Dermis blood vessel endothelial cell (primary cell): ENCODE measurements at places on chromosomes 11 and 22. TPM values are rescaled to one million over a fixed set of nuclear protein-coding genes. Genes with fewer than 3 reads are reported as not detected.

The RANGAP1 gene
- 84.2 and 106 TPM in 2 replicates for total RNA-seq

The CDCA5 gene
- total RNA-seq: 4.4 and 17.5 TPM in 2 replicates

The MMP7 gene
- total RNA-seq: 3.7 and 9.2 TPM in 2 replicates

The MAPK8IP1 gene
- total RNA-seq: 2.2 and 3.1 TPM in 2 replicates

The SAMM50 gene
- total RNA-seq: 53.6 and 57.9 TPM in 2 replicates

The TMPRSS13 gene
- not detected in 2 replicates for total RNA-seq

The NARS2 gene
- total RNA-seq: 15.5 and 16.7 TPM in 2 replicates

The MMP3 gene
- not detected in 2 replicates for total RNA-seq

DNA sequence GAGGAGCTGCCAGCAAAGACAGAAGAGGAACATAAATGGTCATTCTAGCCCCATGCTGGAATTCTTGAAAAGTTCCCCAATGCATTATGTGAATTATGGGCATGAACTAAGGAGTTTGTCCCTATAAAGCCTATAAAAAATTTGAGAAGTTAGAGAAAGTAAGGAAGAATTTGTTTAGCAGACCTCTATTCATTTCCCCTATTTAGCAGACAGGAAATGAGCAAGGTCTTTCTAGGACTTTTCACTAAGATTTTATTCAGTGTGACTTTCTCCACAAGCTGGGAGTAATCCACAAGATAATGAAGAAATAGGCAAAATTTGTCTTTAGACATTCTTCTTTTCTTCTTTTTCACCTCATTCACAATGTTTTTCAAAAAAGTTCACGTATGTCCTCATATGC is 20.0 kb downstream of the PRRG4 start:
- DNase-seq: no peak

DNA sequence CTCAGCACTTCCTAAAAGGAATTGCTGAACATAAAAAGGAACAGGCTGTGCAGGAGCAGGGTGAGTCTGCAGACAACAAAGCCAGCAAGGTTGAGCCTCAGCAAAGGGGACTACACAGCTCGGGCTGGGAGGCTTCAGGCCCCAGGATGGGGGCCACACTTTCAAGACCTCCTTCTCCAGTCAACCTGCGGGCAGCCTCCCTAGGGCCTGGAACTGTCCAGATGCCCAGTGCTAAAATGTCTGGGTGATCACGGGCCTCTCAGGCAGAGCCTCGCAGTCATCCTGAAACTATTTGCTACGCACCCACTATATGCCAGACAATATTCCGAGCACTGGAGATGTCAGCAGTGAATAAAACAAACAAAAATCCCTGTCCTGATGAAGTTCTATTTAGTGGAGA is 3.9 kb upstream of the NEFH start:
- no peak for DNase-seq

DNA sequence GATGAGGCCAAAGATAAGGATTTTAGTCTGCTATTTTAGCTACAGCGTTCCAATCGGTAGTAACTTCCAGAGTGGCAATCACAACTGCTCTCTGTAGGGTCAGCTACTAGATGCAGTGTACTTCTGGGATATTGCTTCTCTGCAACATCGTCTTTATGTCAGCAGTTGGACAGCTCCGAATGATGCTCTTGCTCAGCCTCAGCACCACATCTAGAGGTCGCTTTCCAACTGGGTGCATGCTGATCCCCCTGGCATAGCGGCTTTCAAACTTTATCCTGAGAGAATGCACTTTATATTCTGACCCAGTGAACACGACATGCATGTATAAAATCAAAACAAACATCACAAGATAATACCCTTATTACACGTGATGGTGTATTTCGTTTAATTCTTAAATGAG is 219.6 kb downstream of the C11orf87 start:
- peak; percentile 32 for DNase-seq

DNA sequence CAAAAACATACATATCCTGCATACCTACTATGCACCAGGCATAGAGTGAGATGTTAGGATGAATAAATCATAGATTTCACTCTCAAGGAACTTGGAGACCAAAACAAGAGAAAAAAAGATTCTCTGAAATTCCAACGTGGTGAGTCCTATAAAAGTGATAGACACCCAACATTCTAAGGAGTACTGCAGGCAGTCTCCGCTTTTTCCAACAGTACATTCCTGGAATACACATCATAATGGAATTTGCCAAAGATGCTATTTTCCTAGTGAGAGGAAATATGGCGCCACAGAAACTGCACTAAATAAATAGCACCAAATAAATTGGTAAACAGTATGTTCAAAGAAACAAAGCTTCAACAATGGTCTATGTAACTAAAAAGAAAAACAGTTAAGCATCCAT is 6.0 kb downstream of the TMEM123 start:
- peak; percentile 83 for DNase-seq

- no peak for DNase-seq
Measured at GRCh38 chr11:14255238-14255534, 103.8 kb downstream of the RRAS2 start.

- peak; percentile 34 for DNase-seq
Measured at GRCh38 chr11:3022982-3023381, 30.9 kb upstream of the NAP1L4 start.

DNA sequence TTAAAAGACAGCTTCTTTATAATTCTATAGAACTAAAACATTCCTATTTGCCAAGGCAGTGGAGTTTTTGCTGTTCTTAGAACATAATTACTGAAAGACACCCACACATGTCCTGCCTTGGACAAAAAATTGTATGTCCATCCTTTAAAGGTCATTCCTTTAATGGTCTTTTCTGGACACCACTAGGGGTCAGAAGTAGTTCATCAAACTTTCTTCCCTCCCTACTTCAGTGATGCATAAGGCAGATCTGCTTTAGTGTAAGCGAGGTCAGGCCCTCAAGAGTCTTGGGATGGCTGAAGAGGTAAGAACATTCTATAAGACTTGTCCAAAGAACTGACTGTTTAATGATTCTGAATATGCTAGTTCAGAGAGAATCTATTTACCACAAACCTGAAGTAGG is 4.3 kb upstream of the OR51V1 start:
- peak; percentile 43 for DNase-seq

- DNase-seq: peak; percentile 71
Measured at GRCh38 chr11:1401656-1402221, 12.0 kb downstream of the BRSK2 start.

DNA sequence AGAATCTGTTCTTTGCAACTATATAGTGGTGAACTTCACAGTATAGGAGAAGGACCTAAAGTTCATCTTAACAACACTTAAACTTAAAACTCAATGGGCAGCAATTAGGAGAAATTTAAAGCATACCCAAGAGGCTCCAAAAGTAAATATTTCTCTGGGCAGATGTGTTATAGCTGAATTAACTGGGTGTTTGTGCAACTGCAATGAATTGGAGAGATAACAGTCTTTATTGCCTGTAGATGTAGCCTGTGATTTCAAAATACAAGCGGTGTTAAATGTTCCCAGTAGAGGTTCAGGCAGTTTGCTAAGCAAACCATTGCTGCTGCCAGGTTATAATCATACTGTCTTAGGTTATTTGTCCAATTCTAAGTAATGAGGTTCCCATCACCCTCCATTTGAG is 294.1 kb upstream of the MTNR1B start:
- DNase-seq: no peak

GRCh38 chr11:57781529-57781943 is 19.9 kb downstream of the CTNND1 start:
- peak; percentile 58 for DNase-seq

- DNase-seq: no peak
Measured at GRCh38 chr22:45516923-45517675, 14.4 kb downstream of the FBLN1 start.

DNA sequence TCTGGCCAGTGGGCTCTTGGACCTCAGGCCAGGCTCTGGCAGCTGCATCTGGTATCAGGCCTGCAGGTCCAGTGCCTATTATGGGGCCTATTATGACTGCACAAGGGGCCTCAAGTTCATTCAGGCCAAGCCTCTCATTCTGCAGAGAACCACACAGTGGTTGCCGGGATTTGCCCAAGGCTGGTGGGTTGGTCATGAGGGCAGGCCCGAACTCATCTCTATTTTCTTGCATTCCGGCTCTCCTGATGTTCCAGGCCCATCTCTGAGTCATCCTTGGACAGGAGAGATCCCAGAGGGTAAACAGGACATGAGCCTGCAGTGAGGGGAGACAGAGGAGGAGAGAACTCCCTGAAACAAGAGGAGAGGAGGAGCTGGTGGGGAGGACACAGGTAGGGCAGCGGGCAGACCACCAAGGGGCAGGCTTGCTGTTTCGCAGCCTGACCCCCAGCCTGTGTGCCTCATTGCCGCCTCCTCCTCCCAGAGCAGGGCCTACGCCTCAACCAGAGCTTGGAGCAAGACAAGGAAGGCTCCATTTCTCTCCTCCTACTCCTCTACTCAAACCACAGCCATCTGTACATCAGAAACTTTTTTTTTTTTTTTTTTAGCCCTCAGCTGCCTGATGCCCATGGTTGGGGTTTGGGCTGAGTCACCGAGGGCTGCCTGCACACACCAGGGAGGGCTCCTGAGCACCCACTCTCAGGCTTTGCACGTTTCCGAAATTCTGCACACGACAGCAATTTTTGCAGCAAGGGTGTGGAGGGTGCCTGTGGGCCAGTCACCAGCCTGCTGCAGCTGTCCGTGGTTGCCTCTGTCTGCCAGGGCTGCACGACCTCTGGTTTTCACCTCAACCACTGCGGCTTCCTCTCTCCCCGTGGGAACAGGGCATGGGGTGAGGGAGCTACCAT is 12.7 kb upstream of the TREH start:
- DNase-seq: peak; percentile 8

DNA sequence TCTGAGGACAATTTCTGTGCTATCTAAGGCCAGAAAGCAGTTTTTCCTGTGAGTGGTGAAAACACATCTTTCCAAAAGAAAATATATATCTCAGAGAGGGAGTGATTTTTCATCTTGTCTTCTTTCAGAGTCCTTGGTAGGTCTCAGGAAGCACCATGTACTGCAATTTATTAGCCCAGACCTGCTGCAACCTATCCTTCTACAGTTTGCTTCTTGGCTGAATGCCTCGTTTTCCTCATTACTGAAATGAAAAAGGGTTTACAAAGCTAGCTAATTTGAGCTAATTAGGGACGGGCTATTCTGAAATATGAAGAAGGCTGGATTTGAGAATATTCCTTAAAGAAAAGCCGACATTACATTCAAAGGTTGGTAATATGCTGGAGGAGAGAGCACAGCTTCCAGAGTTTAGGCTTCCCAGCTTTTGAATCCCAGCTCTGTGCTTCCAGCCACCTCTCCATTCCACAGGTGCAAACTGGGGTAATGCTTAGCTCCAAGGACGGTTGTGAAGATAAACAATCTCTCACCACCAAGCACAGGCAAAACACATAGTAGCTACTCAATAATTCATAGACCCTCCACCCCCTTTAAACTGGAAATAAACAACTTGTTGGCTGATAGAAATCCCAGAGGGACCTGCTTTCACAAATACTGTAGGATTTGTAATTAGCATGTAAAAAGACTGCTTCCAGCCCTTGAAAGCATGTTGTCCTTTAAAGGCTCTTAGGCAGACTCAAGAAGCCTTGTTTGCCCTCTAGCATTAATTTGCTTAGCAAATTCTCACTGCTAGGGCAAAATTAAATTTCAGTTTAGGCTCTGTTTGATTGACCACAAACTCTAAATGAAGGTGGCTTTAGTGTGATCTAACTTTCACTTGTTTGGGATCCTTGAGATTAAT is 24.5 kb upstream of the SESN3 start:
- no peak for DNase-seq

- DNase-seq: no peak
Measured at GRCh38 chr11:1271002-1271401, 38.4 kb downstream of the TOLLIP start.

DNA sequence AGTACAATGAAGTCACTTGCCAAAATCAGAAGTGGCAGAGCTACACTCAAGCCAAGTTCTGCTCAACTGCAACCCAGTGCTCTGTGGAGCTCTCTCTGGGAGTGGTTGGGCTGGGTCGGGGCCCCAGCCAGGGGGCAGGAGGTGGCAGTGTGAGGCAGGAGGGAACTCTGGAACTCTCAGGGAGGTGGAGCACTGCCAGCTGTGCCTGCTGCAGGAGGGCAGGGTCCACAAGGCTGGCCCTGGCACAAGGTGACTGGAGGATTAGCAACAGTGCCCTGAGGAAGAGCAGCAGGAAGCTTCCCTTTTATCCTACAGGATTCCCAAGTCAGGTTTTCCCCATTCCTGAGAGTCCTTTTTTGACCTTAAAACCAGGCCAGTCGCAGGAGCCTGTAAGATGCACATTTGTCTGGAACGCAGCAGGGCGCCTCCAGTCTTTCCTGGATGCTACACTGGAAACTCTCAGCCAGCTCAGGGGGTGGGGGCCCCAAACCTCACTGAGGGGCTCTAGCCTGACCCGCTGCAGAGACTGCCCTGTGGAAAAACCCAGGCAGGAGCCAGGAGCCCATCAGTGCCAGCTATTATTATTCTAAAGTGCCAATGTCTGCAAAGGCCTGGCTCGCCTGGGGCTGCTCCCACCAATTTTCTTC is 31.8 kb downstream of the DKK3 start:
- DNase-seq: peak; percentile 41

DNA sequence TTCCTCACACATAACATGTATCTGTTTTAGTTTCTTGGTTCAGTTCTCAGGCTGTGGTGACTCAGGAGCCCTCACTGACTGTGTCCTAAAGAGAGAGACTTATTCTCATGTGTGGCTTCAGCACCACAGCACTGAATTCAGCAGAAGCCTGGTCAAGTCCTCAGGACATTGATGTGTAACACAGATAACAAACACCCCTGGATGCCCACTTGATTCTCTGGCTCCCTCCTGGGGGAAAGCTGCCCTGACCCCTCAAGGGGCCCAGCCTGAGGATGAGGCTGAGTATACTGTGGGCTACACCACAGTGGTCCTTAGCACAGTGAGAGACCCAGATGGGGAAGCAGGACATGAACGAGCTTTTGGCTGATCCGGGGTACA is 87.2 kb upstream of the VPREB1 start:
- no peak for DNase-seq

- no peak for DNase-seq
Measured at GRCh38 chr11:76628408-76628947, 42.1 kb downstream of the LRRC32 start.

DNA sequence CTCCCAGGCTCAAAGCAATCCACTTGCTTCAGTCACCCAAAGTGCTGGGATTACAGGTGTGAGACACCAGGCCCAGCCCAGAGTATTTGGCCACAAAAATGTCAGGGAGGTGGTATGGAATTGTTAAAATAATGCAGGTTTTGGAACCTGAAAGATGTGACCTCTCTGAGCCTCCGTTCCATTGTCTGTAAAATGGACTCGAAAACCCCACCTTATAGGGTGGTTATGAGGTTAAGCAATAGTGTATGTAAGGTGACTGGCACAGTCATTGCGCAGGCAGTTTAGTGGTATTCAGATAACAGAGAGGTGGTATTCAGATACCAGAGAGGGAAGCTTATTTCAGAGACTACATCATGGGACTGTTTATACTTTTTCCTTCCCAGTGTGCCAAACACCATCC is 52.5 kb upstream of the PRSS23 start:
- DNase-seq: no peak

- no peak for DNase-seq
Measured at GRCh38 chr22:28589102-28589750, 90.4 kb downstream of the TTC28 start.

GRCh38 chr11:131632971-131633370 is 262.6 kb downstream of the NTM start:
- no peak for DNase-seq

DNA sequence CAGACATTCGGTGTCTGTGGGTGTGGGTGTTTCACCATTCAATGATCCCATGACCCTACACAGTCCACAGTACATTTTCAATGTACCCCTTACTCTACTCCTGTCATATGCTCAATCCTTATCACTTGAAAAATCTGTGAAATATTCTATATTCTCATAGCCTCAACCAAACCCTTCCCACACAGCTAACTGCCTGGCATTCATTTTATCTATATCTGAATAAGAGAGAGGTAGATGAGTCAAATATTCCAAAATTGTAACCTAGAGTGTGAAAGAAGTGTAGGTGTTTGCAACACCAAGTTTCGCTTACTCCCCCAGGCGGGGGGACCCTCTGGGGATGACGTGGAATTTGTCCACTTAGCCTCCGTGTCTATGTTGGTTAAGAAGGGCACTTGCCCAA is 354.8 kb downstream of the ETS1 start:
- DNase-seq: no peak
